Mesothelial cell of epicardium (in vitro differentiated cells): ENCODE measurements at places on chromosomes 3 and 15. TPM values are rescaled to one million over a fixed set of nuclear protein-coding genes. Genes with fewer than 3 reads are reported as not detected.

Gene ANKUB1
- total RNA-seq, result 0.13 to 0.34 TPM in 2 of 3 replicates, not detected in the other

Gene PLSCR2
- total RNA-seq, result 0.31 TPM in 1 of 3 replicates, not detected in the others

Gene ARPP21
- total RNA-seq, result 0.67 to 1.1 TPM (median 0.68 TPM) in 3 replicates

DNA sequence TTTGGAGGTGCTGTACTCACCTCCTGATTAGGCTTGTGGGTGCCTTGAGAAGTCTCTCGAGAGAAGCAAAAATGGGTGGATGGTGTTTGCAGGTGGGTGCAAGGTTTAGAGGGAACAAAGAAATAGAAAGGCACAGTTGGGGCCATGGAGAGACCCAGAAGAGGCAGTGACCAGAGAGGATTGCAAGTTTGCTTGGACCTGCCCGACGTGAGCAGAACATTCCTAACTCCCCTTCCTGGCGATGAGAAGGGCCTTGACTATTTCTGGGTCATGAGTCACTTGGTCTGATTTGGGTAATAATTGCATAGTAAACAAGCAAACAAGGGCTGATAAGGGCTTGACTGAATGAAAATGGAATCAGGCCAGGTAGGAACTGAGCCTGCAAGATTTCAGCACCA lies 7.0 kb upstream of the CTSH start:
- no peak overlapping the region for H3K4me3 ChIP-seq
- no peaks in the 10 kb centered on the region for H3K27me3 ChIP-seq
- H3K4me1 ChIP-seq, result peaks cover 30% of the 10 kb centered on the region
- no peak overlapping the region for H3K27ac ChIP-seq
- no peaks in the 10 kb centered on the region for H3K36me3 ChIP-seq

DNA sequence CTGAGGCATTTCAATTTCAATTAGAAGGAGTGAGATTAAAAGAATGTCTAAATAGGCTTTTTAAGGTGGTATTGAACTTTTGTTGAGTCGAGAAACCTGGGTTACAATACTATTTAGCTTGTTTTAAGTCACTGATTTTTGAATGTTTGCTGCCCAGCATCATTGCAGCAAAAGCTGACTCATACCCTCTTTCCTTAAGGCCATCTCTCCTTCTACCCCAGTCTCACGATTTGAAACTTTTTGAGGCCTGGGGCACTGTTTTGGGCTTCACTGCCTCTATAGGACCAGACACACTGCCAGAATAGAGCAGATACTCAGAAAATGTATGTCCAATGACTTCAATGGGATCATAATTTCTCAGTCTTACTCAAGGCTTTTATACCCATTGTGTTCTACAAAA lies 319.6 kb upstream of the TGFBR2 start:
- no peaks in the 10 kb centered on the region for H3K36me3 ChIP-seq
- H3K4me1 ChIP-seq, result peaks cover 8% of the 10 kb centered on the region
- no peak for DNase-seq

DNA sequence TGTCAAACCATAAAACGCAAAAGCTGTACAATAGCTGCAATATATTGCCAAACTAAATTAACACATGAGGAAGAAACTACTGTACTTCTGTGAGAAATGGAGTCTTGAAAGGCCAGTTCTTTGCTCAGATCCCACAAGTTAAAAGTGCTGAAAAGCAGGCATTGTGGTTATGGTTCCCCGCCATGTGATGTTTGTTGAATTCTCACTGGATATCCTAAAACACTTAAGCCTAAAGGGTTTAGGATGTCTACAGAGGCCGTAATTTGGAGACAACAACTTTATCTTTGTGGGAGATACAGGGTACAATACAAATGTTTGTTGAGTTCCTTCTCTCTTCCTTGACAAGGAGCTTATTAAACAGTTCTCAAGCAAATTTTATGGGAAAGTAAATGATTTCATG lies 53.2 kb downstream of the TMEM212 start:
- no peak overlapping the region for H3K4me3 ChIP-seq
- peaks cover 55% of the 10 kb centered on the region for H3K4me1 ChIP-seq
- H3K27me3 ChIP-seq, result no peaks in the 10 kb centered on the region
- no peaks in the 10 kb centered on the region for H3K36me3 ChIP-seq
- H3K27ac ChIP-seq, result peak overlapping the region; percentile 47

GRCh38 chr3:30356866-30357753 lies 249.3 kb upstream of the TGFBR2 start:
- H3K27ac ChIP-seq, result no peak overlapping the region
- H3K27me3 ChIP-seq, result no peaks in the 10 kb centered on the region
- no peak for DNase-seq
- H3K4me1 ChIP-seq, result peaks cover 25% of the 10 kb centered on the region
- H3K36me3 ChIP-seq, result no peaks in the 10 kb centered on the region
- H3K4me3 ChIP-seq, result no peak overlapping the region

GRCh38 chr3:105598042-105598796 lies 231.5 kb downstream of the ALCAM start:
- no peaks in the 10 kb centered on the region for H3K36me3 ChIP-seq
- no peaks in the 10 kb centered on the region for H3K4me1 ChIP-seq
- no peak overlapping the region for H3K27ac ChIP-seq
- H3K4me3 ChIP-seq, result no peak overlapping the region
- H3K27me3 ChIP-seq, result no peaks in the 10 kb centered on the region

DNA sequence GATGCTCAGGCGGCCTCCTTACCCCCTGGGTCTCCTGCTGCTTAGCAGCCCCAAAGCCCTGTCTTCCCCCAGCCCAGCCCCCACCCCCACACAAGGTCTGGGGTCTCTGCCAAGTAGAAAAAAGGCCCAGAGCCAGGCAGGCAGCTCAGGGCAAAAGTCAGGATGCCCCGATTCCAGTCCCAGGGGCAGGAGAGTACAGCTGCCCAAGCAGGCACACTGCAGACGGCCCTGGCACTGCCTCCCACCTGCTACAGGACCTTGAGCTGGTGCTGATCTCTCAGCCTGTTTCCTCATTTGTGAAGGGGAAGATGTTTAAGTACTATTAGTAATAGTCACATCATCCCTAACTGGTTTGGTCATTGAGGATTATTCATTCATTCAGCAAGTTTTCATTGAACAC lies 12.6 kb downstream of the TMEM43 start:
- peaks cover 1% of the 10 kb centered on the region for H3K4me1 ChIP-seq
- DNase-seq, result no peak
- peaks cover 17% of the 10 kb centered on the region for H3K36me3 ChIP-seq
- H3K4me3 ChIP-seq, result no peak overlapping the region
- H3K27me3 ChIP-seq, result no peaks in the 10 kb centered on the region

GRCh38 chr3:134325061-134325705 lies 49.1 kb downstream of the AMOTL2 start:
- H3K4me3 ChIP-seq, result no peak overlapping the region
- DNase-seq, result no peak
- no peaks in the 10 kb centered on the region for H3K36me3 ChIP-seq
